ENCODE measurements at places on chromosomes 3 and 15. TPM values are rescaled to one million over a fixed set of nuclear protein-coding genes. Genes with fewer than 3 reads are reported as not detected.
A peak's percentile ranks its signal among the peaks of the same experiment; 100 is the strongest.

MRAS gene
- total RNA-seq: 56.7 TPM

HDAC11 gene
- total RNA-seq: 8.7 TPM

GRCh38 chr3:72306800-72307341 is 521.9 kb upstream of the PROK2 start:
- peaks cover 8% of the 10 kb centered on the region for H3K4me1 ChIP-seq
- no peak for DNase-seq
- H3K27ac ChIP-seq: no peak overlapping the region
- no peaks in the 10 kb centered on the region for H3K27me3 ChIP-seq

SNTN gene
- total RNA-seq: not detected

SMC4 gene
- total RNA-seq: 40.2 TPM

DNA sequence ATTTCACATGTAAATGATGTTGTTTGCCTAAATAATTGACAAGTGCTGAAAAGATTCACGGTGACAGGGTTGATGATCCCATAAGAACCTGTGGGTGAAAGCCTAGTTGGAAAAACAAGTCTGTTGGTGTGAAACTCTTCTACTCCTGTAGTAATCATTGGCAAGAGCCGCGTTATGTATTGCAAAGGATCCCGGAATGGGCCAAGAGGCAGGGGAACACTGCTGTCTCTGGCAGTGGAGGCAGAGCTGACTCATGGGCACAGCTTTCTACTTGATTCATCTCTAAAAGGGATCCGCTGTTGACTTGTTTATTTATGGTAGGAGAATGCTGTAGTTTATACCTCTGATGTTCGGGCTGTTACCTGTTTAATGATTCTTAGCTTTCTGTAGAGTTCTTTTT is 63.1 kb downstream of the MAP6D1 start:
- no peaks in the 10 kb centered on the region for H3K27me3 ChIP-seq
- peaks cover 52% of the 10 kb centered on the region for H3K36me3 ChIP-seq
- H3K4me3 ChIP-seq: no peak overlapping the region
- no peak for DNase-seq
- H3K27ac ChIP-seq: no peak overlapping the region

LRIG1 gene
- total RNA-seq: 10.0 TPM

DNA sequence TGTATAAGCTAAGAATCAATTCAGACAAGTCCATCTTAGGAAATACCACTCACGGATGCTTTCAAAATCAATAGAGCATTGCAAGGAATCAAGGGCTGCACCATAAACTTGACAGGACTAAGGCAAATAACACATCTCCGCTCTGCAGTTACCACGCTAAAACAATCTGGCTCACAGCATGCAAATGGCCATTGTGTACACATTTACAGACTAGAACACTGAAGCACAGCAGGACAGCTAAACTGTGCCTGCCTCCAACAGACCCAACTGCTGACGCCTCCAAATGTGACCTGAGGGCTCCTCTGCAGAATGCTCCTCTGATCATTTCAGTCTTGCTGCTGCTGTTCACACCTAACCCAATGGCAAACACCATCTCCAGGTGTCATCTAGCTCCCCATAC is 104.3 kb downstream of the MEX3B start:
- H3K36me3 ChIP-seq: no peaks in the 10 kb centered on the region
- H3K27ac ChIP-seq: no peak overlapping the region
- no peak for DNase-seq
- no peaks in the 10 kb centered on the region for H3K27me3 ChIP-seq
- H3K4me3 ChIP-seq: no peak overlapping the region

- no peak overlapping the region for H3K4me3 ChIP-seq
- H3K27me3 ChIP-seq: peaks cover 4% of the 10 kb centered on the region
- DNase-seq: no peak
- no peak overlapping the region for H3K27ac ChIP-seq
- no peaks in the 10 kb centered on the region for H3K36me3 ChIP-seq
- no peaks in the 10 kb centered on the region for H3K4me1 ChIP-seq
These were observed 384.8 kb downstream of the MECOM start for GRCh38 chr3:169278667-169279066.

EFL1 gene
- total RNA-seq: 28.4 TPM

GRCh38 chr3:60835796-60836195 is 415.5 kb downstream of the FHIT start:
- H3K27ac ChIP-seq: no peak overlapping the region
- no peaks in the 10 kb centered on the region for H3K27me3 ChIP-seq
- H3K4me3 ChIP-seq: no peak overlapping the region
- H3K4me1 ChIP-seq: no peaks in the 10 kb centered on the region
- no peaks in the 10 kb centered on the region for H3K36me3 ChIP-seq
- no peak for DNase-seq

GRCh38 chr3:64454179-64454578 is 228.9 kb upstream of the PRICKLE2 start:
- H3K4me1 ChIP-seq: no peaks in the 10 kb centered on the region
- no peak overlapping the region for H3K4me3 ChIP-seq
- H3K27ac ChIP-seq: no peak overlapping the region
- H3K27me3 ChIP-seq: peaks cover 26% of the 10 kb centered on the region

GRCh38 chr3:168476360-168476980 is 380.7 kb upstream of the GOLIM4 start:
- no peak for DNase-seq
- no peak overlapping the region for H3K27ac ChIP-seq
- H3K4me3 ChIP-seq: no peak overlapping the region
- H3K36me3 ChIP-seq: no peaks in the 10 kb centered on the region
- no peaks in the 10 kb centered on the region for H3K4me1 ChIP-seq

DNA sequence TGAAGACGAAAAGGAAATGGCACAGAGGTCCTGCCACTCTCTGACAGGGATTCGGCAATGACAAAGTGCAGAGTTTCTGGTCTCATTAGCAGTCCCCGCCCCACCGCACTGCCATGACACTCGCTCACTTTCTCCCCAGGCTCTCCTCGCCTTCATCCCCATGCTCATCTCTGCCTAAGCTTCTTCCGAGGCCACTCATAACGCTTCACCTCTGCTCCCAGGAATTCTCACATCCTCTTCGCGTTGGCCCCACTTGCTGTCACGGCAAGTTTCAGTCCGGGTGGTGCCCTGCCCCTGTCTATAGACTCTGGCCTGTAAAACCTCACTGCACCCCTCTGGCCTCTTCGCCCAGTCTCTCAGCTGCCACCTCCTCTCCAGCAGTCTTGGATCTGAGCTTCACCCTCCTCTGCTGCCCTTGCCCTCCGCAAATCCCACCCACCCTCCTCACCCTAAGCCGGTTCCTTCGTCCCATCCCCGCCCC is 654 bp downstream of the RUBCN start:
- peak; percentile 54 for DNase-seq
- no peaks in the 10 kb centered on the region for H3K36me3 ChIP-seq
- no peaks in the 10 kb centered on the region for H3K27me3 ChIP-seq
- H3K4me1 ChIP-seq: peaks cover 11% of the 10 kb centered on the region

DNA sequence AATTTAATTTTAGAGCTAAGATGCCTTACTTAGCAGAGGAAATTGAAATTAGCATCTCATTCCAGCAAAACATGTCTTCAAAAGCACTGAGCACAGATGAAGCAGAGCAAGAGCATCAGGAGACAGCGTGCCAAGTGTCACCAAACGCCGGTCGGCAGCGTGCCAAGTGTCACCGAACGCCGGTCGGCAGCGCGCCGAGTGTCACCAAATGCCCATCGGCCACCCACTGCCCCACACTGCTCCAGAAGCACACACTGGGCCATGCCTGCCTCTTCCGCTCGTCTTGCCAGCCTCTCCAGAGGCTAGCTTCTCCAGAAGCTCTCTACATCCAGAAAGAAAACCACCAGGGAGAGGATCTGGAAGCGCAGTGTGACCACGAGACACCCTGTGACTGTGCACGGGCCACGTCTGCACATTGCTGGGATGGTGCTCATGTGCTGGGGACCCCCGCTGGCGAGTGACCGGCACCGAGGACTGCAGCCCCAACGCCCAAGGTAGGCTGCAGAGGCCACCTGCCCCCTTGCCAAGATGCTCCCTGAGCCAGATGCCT is 37.8 kb downstream of the CYFIP1 start:
- H3K36me3 ChIP-seq: 0 out of 2 replicates have a peak, but pooled peaks cover 4% of the 10 kb centered on the region
- no peak for DNase-seq
- H3K27me3 ChIP-seq: no peaks in the 10 kb centered on the region
- no peak overlapping the region for H3K27ac ChIP-seq
- no peaks in the 10 kb centered on the region for H3K4me1 ChIP-seq

DNA sequence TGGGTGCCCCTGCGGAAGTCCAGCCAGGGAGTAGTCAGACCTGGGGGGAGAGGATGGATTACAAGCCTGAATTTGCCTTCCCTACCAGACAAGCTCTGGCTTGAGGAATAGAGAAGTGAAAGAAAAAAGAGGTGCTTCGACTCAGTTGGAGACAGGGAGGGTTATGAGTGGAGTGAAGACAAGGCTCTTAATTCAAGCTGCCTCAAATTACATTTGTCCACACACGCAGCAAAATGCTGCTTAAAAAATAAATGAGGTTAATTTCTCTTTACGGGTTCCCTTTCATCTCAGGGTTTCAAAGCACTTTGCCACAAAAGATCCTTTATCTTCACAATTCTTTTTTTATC is 49.0 kb upstream of the SLC4A7 start:
- peak overlapping the region; percentile 2 for H3K4me3 ChIP-seq
- peak; percentile 40 for DNase-seq
- H3K27me3 ChIP-seq: no peaks in the 10 kb centered on the region

DNA sequence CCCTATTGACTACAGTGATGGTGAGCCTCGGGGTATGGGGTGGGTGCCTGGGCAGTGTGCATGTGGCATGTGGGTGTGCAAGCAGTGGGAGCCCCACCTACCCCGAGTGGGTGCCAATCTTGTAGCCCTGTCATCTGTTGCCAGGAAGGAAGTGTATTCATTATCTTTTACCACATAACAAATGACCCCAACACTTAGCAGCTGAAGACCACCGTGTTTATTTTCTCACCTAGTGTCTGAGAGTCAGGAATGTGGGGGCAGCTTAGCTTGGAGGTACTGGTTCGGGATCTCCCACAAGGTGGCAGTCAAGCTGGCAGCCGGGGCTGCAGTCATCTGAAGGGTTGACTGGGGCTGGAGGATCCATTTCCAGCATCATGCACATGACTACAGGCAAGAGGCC is 21.7 kb downstream of the XYLB start:
- no peak overlapping the region for H3K4me3 ChIP-seq
- no peaks in the 10 kb centered on the region for H3K4me1 ChIP-seq
- no peak overlapping the region for H3K27ac ChIP-seq
- no peak for DNase-seq
- no peaks in the 10 kb centered on the region for H3K27me3 ChIP-seq

GRCh38 chr3:138118612-138119422 is 3.4 kb upstream of the DZIP1L start:
- H3K4me3 ChIP-seq: no peak overlapping the region
- peak; percentile 81 for DNase-seq
- no peak overlapping the region for H3K27ac ChIP-seq
- H3K36me3 ChIP-seq: no peaks in the 10 kb centered on the region
- H3K27me3 ChIP-seq: no peaks in the 10 kb centered on the region
- H3K4me1 ChIP-seq: peaks cover 7% of the 10 kb centered on the region

- no peak for DNase-seq
- H3K4me1 ChIP-seq: no peaks in the 10 kb centered on the region
- H3K4me3 ChIP-seq: no peak overlapping the region
- no peaks in the 10 kb centered on the region for H3K27me3 ChIP-seq
- H3K36me3 ChIP-seq: no peaks in the 10 kb centered on the region
- H3K27ac ChIP-seq: no peak overlapping the region
These were observed 61.6 kb downstream of the DIPK2A start for GRCh38 chr3:144033240-144033589.

DNA sequence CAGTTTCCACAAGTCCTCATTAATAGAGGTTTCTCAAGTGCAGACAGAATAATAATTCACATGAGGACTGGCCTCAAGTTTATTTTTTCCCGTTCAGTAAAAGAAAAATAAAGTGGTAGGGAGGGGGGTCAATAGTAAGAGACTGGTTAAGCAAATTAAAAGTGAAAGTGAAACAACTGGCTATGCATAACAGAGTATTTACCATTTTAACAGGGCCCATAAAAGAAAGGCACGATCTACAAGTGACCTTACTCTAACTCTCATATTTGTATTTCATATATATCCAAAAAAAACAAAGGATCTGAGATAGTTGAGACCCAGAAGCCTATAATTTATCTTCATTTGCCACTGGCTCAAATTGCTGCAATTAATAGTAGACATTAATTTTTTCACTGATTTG is 686.3 kb downstream of the NTRK3 start:
- no peak for DNase-seq
- H3K27me3 ChIP-seq: no peaks in the 10 kb centered on the region
- no peak overlapping the region for H3K27ac ChIP-seq
- no peaks in the 10 kb centered on the region for H3K36me3 ChIP-seq
- H3K4me1 ChIP-seq: no peaks in the 10 kb centered on the region
- no peak overlapping the region for H3K4me3 ChIP-seq

- H3K36me3 ChIP-seq: no peaks in the 10 kb centered on the region
- peak overlapping the region; percentile 75 for H3K27ac ChIP-seq
- no peaks in the 10 kb centered on the region for H3K27me3 ChIP-seq
These were observed 58.7 kb upstream of the TIPARP start for GRCh38 chr3:156615592-156616173.

TSEN2 gene
- total RNA-seq: 15.6 TPM

DNA sequence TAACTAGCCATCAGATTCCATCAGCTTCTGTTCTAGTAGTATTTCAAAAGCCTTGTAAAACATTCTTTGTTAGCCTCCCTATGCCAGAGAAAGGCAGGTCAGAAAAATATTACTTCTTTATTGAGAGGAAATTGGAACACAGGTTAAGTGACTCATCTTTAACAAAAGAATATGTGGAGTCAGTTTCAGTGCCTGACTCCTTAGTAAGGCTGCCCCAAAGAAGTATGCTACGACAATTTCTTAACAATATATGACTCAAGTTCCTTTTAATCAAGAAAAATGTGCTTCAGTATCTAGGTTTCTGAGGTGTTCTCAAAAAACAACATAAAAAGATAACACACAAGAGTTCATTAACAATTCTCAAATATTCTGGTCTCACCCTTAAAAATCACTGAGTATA is 139.2 kb downstream of the VPS13C start:
- H3K4me1 ChIP-seq: 0 out of 2 replicates have a peak, but pooled peaks cover 4% of the 10 kb centered on the region
- DNase-seq: peak; percentile 8
- peaks cover 40% of the 10 kb centered on the region for H3K36me3 ChIP-seq
- no peak overlapping the region for H3K4me3 ChIP-seq
- no peak overlapping the region for H3K27ac ChIP-seq
- no peaks in the 10 kb centered on the region for H3K27me3 ChIP-seq

DNA sequence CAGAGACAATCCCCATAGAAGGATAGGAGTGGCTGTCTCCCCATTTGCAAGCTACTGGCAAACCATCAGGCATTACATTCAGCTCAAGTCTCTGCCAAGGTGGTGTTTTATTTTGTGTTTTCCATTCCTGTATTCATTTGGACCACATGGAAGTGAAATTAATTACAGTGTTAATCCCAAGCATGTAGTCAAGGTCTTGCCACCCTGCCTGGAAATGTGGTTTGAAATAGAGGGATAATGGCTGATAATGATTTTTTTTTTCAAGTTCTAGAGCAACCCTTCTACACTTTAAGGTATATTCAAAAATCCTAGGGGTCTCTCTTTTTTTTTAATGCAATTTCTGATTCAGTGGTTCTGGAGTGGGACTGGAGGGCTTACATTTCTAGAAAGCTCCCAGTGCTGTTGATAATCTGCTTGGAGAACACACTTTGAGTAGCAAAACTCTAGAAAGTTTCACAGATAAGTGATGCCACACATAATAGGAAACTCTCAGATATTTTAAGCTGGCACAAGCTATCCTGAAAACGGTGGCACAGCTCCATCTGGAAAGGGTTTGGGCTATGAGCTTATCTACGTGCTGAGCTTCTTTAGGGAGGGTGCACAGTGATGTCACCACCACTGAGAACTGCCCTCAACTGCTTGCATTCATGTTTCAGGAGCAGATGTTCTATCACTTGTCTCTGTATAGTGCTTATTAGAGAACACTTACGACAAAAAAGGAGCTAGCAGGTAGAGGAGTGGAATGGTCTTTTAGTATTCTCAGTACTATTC is 140.1 kb upstream of the IL12A start:
- no peak overlapping the region for H3K4me3 ChIP-seq
- no peaks in the 10 kb centered on the region for H3K27me3 ChIP-seq
- peaks cover 17% of the 10 kb centered on the region for H3K4me1 ChIP-seq
